Stimulated activated CD8-positive, alpha-beta memory T cell treated with anti-CD3 and anti-CD28 coated beads, Interleukin-15, amount 100 ng/mL, for 4 hours (primary cell): ENCODE measurements at places on chromosomes 11 and 22.

DNA sequence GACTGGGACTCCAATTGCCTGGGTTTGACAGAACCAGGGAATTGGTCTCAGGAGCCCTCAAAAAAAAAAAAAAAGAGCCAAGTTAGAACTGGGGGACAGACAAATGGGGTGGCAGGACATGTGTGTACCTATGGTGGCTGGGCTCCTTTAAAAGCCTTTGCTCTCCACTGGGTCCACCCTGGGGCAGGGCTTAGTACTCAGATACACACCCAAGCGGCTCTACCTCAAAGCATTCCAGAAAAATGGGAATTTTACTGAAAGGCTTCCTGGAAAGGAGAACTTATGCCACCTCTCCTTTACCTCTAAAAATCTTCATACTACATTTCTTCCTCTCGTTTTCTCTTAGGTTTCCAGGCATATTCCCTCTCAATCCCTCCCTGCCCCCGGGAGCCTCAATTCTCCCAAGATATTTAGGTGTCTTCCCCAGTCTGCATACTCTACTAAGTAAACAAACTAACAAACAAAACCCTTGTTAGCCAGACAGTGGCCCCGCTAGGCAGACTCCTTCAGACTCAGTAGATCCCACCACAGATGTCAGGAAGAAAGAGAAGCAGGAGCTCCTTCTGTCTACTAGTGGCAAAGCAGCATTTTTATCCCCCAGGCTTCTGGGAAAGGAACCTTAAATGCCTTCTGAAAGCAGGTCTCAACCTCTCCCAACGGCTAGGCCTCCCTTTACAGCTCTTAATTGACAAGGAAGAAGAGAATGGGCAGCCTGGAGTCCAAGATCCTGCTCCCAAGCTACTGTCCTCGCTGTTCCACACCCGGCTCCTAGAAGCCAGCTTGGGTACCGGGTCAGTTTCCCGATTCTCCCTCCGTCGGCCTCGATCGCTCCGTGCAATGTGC, 653 bp downstream of the PCSK7 start:
- DNase-seq, result no peak

GRCh38 chr22:21766691-21767462, 31.3 kb upstream of the YPEL1 start:
- DNase-seq, result peak; percentile 45

DNA sequence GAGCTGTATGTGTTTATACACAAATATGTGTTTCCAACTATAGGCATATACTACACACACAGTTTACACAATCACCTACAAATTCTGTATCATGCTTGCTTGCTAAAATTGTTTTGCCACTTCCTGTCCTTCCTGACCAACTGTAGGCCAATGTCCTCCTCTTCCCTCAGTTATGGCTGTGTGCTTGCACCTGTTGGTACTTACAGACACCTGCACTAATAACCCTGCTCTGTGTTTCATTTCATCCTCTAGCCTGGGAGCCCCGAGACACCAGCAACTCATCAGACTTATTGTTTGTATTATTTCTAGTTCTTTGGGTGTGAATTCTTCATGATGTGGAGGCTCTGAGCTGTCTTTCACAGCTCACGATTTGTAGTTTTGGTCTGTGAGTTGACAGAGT, 1.8 kb upstream of the NCF4 start:
- no peak for DNase-seq

- no peak for DNase-seq
Observed at GRCh38 chr11:38759394-38759793, 2161.4 kb upstream of the RAG2 start.

DNA sequence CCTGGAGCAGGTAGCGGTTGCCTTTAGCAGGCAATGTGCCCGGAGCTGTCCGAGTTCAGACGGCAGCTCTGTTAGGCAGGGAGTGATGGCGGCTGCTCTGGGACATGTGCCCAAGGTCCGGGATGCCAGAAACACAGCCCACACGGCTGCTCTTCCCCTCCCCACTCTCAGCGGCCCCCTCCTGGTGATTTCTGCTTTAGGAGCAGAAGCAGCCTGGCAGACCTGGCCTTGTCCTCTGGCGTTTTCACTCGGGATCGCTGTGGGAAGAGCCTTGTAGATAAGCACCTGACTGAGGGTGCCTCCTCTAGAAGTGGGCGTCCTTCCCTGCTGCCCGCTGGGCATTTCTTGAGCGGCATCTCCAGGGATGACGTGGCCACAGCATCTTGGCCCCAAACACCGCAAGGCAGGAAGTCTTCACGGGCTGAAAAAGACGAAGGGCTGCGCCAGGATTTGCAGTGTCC, 392.2 kb downstream of the TBC1D22A start:
- no peak for DNase-seq

DNA sequence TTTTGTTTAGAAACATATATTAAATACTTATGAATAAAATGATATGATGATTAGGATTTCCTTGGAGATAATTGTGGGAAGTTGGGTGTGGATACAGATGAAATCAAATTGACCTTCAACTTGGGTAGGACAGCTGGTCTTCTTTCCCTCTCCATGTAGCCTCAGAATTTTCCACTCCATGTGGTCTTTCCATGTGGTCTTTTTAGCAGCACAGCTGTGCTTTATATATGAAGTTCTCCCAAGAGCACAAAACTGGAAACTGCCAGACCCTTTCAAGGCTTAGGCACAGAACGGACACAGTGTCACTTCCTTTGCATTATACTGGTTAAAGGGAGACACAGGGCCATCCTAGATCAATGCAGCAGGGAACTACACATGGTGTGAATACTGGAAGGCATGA, 28.6 kb downstream of the FAM76B start:
- DNase-seq, result no peak

DNA sequence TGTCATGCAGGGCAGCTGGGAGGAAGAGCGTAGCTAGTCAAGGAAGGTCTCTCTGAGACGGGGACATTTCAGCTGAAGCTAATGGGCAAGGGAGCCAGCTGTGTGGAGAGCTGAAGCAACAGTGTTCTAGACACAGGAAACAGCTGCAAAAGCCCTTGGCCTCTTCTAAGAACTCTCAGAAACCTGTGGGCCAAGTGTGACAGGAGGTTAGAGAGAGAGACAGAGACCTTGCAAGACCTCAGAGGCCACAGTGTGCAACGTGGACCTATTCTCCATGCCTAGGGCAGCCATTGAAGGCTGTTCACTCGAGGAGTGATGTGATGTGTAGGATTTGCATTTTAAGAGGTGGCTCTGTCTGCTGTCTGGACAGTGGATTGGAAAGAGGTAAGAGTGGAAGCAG, 48.7 kb upstream of the TNRC6B start:
- DNase-seq, result no peak

DNA sequence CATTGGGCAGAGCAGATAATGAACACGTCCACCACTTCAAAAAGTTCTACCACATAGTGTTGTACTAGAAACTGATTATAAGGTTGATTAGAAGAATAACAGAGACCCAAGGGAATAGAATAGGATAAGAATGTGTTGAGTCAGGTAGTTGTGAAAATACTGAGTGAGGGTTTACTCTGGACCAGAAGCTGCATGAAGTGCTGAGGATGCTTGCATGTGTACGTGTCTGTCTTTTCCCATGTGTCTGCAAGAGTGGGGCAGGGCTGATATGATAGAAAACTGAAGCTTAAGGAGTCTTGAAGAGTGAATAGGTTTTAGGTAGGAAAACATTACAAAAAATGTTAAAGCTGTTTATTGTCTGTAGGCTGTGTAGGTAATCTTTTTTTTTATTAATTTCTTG, 20.6 kb downstream of the TRPC6 start:
- no peak for DNase-seq

- DNase-seq, result no peak
Observed at GRCh38 chr22:38097557-38098409, 12.7 kb downstream of the BAIAP2L2 start.

- DNase-seq, result no peak
Observed at GRCh38 chr11:8566613-8567210, 27.3 kb downstream of the STK33 start.

GRCh38 chr11:126410649-126411048, 55.2 kb downstream of the ST3GAL4 start:
- no peak for DNase-seq

GRCh38 chr11:86745571-86745970, 54.8 kb upstream of the PRSS23 start:
- no peak for DNase-seq

DNA sequence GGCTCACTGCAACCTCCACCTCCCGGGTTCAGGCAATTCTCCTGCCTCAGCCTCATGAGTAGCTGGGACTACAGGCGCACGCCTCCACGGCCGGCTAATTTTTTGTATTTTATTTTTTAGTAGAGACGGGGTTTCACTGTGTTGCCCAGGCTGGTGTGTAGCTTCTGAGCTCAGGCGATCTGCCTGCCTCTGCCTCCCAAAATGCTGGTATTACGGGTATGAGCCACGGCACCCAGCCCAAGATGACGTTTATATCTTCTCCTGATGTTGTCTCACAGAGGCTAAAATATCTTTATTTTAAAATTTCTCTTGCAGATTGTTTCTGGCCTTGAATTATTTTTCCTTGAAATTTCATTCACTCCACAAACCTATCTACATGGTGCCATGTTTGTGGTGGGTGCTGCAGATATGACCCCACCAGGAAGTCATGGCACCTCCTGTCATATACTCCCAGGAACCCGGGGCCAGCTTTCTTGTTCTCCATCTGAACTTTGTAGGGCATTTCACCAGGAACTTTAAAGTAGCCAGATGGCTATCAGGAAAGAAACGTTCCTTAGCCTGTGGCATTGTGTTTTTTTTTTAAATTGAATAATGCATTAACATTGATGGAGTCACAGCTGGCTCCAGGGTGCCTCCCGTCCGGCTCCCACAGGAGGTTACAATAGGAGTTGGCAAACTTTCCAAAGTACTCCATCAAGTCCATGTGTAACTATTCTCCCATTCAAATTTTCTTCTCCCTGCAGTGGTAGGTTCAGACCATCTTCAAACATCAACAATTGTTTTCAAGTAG, 42.0 kb upstream of the LIPT2 start:
- no peak for DNase-seq

- DNase-seq, result no peak
Observed at GRCh38 chr11:67351275-67352005, 1.9 kb downstream of the POLD4 start.

DNA sequence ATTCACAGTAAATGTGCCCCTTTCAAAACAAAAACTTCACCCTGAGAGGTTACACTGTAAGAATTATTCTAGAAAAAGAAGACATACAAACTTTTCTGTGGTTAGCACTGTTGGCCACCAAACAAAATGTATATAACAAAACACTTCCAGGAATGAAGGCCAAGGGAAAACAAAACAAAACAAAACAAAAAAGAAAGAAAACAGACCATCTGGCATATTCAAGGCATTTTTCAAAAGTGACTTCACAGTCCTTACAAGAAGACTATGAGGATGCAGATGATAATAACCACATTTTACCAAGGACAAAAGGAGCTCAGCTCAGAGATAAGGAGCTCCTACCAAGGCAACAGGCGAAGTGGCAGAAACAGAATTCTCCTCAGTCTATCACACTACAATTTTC, 24.9 kb downstream of the CTSC start:
- DNase-seq, result no peak

- DNase-seq, result no peak
Observed at GRCh38 chr11:112884012-112884767, 77.0 kb upstream of the NCAM1 start.

GRCh38 chr11:123161376-123162030, 33.5 kb downstream of the CLMP start:
- DNase-seq, result no peak

DNA sequence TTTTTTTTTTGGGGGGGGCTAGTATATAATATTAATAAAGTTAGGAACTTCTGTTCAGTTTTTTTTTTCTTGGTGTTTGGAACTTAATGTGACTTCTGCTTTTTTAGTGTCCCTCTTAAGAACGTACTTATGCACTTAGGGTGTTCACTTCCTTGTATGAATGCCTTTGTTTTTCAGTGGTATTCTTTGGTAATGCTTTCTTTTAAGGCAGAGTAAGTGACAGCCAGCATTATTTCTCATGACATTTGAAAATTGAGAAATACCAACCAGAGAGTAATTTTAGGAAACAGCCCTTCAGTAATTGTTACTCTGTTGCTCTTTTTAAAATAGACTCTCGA, 2.4 kb downstream of the GRK3 start:
- DNase-seq, result no peak

DNA sequence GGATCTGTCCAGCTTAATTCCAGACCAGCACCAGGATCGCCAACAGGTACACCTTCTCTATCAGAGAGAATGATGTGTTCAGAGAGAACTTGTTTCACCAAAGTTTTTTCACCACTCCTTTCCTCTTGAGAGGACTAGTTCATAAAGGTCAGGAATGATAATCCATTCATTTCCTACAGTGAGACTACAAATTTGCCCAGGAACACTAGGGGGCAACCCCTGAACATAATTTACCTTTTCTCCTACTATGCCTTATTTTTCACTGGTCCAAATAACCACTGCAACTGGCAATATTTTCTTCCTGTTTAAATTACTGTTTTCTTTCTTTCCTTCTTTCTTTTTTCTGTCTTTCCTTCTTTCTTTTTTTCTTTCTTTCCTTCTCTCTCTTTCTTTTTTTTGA, 22.5 kb downstream of the CAVIN3 start:
- no peak for DNase-seq

DNA sequence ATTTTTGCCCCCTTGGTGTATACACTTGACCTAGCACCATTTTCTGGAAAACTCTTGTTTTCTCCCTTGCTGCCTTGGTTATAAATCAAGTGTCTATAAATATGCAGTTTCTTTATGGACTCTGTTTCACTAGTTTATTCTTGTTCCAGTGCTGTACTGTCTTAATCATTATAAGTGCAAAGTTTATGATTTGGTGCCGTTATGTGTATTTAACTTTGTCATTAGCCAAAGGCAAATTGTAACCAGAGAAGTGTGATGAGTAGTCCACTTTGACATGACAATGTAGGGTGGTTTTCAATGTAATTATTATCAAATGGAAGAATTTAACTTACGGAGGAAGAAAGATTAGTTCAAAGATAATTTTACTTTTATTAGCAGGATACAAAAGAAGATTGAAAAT, 40.3 kb downstream of the SPECC1L start:
- DNase-seq, result no peak

DNA sequence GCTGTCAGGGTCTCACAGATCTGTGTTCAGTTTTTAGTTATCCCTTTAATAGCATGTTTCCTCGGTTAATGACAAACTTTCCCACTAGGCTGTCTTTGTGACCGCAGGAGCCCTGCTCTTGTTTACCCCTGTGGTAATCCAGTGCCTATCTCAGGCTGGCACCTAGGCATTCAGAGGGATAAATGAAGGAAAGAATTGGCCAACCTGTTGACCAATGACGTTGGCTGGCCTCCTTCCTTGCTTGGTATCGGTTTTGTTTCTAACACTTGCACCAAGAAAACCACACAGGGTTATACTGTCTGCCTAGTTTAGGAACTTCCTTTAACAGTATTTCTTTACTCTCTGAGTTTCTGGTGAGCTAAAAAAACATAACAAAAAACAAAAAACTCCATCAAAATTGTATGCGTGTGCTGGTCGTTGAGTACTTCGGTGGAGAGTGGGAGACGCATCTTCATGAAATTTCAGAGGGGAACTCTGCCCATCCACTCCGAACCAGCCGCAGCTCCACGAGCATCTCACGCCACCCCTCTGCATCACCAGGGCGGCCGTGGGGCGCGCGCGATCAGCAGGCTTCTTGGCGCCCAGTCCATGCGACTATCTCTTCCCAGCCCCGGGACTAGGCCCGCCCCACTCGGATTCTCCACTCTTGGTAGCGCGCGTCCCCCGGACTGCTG, 563 bp upstream of the ENDOD1 start:
- no peak for DNase-seq
